ENCODE measurements at places on chromosomes 11 and 22.

DNA sequence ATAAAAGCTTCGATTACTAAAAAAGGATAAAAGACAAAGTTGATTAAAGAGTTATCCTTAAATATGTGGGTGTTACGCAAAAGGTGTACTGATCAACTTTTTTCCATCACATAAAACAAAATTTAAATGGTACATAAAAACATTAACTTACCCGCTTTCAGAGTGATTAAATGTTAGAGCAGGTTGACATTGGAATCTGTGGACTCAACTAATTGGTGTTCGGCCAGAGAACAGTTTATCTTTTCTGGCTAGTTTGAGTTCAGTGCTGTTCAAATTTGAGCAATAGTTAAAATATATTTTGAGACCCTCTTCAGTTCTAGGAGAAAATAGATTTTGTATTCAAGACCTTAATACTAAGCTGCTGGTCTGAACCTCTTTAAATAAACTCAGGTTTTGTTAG, 56.1 kb downstream of the ATM start:
- DNase-seq = no peak

GRCh38 chr11:71998649-71999310, at the start of gene IL18BP:
Gene IL18BP (plus strand): TSS chr11:71998909. CDS start chr11:71999985, 1,076 bp downstream.
- DNase-seq = no peak

- DNase-seq = no peak
Measured at GRCh38 chr11:84227970-84228665, 942.0 kb upstream of the CCDC90B start.

DNA sequence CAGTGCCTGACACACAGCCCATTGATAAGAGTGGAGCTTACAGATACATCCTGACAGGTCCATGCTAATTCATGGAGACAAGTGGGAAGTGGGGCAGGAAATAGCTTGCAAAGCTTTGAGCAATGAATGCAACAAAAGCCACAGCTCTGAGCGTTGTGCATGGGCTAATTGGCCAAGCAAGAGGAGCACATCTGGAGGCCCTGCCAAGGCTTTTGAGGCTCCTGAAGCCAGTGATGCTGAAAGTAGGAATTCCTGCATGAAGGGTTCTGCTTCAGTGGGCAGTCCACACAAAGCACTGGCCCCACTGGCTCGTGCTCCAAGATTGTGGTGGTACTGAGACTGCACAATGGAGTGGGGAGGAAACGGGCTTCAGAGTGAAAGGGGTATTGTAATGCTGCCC, 103.8 kb upstream of the CSNK2A3 start:
- DNase-seq = no peak

DNA sequence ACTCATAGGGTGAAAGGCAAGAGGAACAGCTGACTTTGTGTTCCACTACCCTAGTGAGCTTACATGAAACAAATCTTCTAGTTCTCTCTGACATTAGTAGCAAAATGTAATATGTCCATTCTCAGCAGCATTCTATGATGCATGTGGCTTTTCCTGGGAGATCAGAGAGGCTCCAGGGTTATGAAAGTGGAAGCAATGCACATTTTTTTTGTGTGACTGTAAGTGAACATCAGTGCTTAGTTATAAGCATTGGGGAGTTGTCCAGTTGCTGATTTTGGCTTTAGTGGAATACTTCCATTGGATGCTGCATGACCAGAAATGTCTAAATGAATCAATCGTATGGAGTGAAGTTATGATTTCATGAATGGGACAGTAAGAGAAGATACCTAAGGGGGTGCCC, 255.9 kb downstream of the FAT3 start:
- DNase-seq = no peak

- DNase-seq = no peak
Measured at GRCh38 chr22:33806191-33806590, 114.1 kb downstream of the LARGE1 start.

DNA sequence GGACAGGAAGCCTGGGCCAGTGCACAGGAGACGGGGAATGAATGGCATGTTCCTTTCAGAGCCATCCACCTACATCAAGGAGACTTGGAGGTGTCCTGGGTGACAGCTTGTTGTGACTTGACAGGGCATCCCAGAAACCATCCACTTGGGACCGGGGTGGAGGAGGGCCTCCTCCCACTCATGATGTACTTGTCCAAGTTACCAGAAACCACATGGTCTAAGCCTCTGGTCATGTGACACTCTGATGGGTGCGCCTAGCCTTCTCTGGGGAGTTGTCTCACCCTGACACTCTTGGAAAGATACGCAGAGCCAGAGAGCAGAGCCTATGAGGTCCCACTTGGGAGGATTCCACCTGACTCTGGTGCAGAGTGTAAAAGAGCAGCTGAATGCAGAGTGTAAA, 21.6 kb upstream of the FXYD6 start:
- no peak for DNase-seq

- DNase-seq = peak; percentile 42
Measured at GRCh38 chr22:42820045-42820763, 36.9 kb downstream of the ARFGAP3 start.

Data from NCI-H748 treated with DMSO at 0.1 percent for 48 hours (cell line).